Cortex of kidney (tissue), 1 donor: ENCODE measurements at places on chromosomes 4 and X.

- DNase-seq: no peak
These were observed 110.2 kb upstream of the ADRA2C start for GRCh38 chr4:3655963-3656362.

DNA sequence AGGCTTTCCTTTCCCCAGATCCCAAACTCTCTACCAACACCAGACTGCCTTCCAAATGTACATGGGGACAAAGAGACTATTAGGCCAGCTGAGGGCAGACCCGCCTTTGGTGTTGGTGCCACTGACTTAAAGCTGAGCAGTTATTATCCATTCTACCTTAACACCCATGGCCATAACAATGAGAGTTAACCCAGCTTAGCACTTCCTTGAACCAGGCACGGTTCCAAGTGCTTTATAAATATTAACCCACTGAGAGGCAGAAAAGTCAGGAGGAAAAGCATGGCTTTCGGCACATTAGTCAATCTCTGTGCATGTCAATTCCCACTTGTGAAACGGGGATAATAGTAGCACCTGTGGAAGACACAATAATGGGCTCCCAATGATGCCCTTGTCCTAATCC, 243.1 kb upstream of the ANXA3 start:
- no peak for DNase-seq

- DNase-seq: no peak
These were observed 237.5 kb upstream of the GEMIN8 start for GRCh38 chrX:14267216-14267615.

DNA sequence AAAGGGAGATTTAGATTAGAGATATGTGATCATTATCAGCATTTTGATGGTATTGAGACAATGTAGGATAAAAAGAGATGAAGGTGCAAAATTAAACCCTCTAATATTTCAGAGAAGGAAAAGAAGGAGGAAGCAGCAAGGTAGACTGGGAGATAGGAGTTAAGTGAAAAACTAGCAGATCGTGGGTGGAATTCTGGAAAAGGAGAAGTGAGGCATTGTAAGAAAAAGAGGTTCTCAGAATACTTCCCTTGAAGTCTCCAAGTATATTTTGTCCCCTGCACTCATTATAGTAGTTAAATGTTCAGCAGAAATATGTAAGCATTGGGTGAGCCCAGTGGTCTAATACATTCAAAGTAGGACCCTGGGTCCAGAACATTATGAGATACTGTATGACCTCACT, 30.3 kb downstream of the COPS4 start:
- no peak for DNase-seq

GRCh38 chrX:69101683-69102251, 63.5 kb downstream of the PJA1 start:
- no peak for DNase-seq

DNA sequence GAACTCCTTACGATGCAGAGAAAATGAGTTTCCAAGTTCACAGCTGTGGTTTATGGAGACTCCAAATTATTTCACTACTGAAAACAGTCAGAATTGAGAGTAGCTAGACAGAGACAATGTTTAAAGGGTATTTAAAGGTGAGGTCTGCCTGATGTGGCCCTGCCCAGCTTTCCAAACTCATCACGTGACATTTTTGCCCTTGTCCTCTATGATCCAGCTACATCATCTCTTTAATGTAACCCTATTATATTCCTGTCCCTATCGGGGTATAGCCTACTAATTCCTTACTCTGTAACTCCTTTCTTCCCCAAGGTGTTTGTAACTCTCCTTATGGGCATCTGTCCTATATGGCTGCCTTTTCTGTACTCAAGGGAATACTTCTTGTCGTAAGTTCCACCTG, 297.2 kb downstream of the GRXCR1 start:
- DNase-seq: no peak

GRCh38 chr4:157564771-157565170, 344.2 kb downstream of the GRIA2 start:
- DNase-seq: no peak

DNA sequence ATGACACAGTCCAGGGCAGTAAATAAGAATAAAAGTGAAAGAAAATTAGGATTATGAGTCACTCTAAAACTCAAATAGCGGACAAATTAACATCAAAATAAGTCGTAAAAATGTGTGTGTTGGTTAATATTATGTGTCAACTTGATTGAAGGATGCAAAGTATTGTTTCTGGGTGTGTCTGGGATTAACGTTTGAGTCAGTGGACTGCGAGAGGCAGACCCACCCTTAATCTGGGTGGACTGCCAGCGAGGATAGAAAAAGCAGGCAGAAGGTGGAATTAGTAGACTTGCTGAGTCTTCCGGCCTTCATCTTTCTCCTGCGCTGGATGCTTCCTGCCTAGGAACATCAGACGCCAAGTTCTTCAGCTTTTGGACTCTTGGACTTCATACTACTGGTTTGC, 324.3 kb upstream of the PCDH10 start:
- DNase-seq: no peak

DNA sequence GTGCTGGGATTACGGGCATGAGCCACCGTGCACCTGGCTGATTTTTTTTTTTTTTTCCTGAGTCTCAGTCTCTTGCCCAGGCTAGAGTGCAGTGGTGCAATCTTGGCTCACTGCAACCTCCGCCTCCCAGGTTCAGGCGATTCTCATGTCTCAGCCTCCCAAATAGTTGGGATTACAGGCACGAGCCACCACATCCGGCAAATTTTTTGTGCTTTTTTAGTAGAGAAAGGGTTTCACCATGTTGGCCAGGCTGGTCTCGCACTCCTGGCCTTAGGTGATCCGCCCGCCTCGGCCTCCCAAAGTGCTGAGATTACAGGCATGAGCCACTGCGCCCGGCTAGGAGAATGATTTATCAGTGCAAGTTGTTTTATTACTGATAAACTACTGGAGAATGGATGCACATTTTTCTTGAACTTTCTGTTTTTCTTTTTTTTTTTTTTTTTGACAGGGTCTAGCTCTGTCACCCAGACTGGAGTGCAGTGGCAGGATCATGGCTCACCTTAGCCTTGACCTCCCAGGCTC, 39.7 kb upstream of the DHRSX start:
- no peak for DNase-seq

DNA sequence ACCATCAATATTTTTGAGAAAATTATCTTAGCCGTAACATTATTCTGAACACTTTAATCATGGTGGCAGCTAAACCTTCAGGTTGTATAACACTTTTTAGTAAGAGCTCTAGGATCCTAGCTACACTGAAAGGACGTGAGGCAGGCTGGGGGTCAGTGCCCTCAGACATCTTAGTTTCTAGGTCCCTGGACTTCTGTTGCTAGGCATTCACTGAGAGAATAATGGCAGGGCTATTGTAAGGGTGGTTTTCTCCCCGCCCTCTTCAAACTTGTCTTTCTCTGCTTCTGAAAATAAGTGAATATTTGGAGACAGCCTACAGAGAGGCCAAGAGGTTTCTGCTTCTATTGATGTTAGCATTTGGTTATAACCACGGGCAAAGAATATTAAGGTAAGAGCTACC, 15.4 kb upstream of the MMRN1 start:
- DNase-seq: no peak

GRCh38 chrX:54920610-54921426, at the start of gene TRO:
TRO (plus strand) TSS chrX:54920824; CDS start chrX:54922247, 1,423 bp downstream.
- DNase-seq: no peak

- no peak for DNase-seq
These were observed 28.8 kb downstream of the SUPT20HL2 start for GRCh38 chrX:24285082-24285481.

DNA sequence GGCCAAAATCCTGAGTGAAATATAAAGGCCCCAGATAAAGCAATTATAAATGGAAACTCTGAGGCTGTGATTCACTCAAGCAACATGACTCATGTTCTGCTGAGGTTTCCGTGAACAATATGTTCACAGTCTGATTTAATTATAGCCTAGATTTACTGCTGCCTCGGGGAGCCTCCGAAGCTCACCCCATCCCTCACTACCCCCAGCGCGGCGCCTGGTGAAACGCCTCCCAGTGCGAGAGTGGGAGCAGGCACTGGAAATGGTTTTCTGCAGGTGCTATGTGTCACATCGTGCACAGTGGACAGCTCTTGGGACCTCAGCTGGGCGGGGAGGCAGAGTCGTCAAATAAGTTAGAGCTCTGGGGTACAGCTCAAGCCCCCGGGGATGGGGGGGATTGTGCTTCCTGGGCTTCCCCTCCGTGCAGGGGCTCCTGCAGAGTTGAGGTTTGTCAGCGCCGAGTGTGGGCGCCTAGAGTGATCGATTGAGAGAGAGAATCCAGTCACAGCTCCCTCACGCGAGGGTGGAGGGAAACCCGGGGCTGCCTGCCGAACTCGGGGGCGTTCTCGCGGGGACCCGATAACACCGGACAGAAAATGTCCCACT, 110.6 kb downstream of the PHKA2 start:
- no peak for DNase-seq

DNA sequence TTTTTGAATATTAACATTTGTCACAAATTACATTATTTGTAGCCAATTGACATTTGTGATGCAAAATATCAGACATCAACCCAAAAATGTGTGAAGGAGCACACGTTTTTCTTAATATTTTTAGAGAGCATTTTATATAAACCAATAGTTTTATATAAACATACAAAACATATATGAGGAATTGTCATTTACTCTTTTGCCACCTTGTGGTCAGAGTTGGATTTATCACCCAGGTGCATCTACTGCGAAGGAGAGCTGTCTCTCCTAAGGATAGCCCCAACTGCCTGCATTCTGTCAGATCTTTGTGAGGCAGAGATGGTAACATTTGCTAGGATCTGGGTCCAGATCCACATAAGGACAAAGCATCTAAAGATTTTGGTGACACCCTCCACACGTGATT, 2.5 kb upstream of the USP27X start:
- DNase-seq: no peak
